ENCODE measurements at places on chromosomes 7 and 10. TPM values are rescaled to one million over a fixed set of nuclear protein-coding genes. Genes with fewer than 3 reads are reported as not detected.

DNA sequence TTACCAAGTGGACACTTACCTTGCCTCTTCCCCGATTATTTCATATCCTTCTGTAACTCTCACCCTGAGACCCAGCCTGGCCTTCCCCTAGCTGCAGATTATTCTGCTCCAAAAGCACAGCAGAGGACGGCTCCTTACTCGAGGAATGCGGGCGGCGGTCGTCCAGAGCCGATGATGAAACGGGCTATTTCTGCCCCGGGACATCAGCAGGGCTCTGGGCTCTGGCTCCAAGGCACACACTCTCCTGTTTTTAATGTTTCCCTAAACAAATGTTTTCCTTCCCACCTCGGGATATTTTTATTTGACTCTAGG, 343 bp upstream of the C10orf71 start:
- H3K36me3 ChIP-seq: no peaks in the 10 kb centered on the region
- peak overlapping the region; percentile 58 for H3K27ac ChIP-seq
- H3K4me3 ChIP-seq: no peak overlapping the region
- no peaks in the 10 kb centered on the region for H3K27me3 ChIP-seq
- no peaks in the 10 kb centered on the region for H3K4me1 ChIP-seq
- no peak for DNase-seq

The DCLRE1A gene
- total RNA-seq: 0.21 TPM

GRCh38 chr10:119543814-119544642, 1.5 kb upstream of the RGS10 start:
- H3K4me1 ChIP-seq: no peaks in the 10 kb centered on the region
- DNase-seq: peak; percentile 65
- no peaks in the 10 kb centered on the region for H3K36me3 ChIP-seq
- H3K4me3 ChIP-seq: peak overlapping the region; percentile 85
- peak overlapping the region; percentile 79 for H3K27ac ChIP-seq

The LGI1 gene
- total RNA-seq: not detected

- no peaks in the 10 kb centered on the region for H3K4me1 ChIP-seq
- DNase-seq: no peak
- H3K4me3 ChIP-seq: no peak overlapping the region
- no peak overlapping the region for H3K27ac ChIP-seq
Observed at GRCh38 chr7:130649004-130649790, 19.4 kb downstream of the COPG2 start.

DNA sequence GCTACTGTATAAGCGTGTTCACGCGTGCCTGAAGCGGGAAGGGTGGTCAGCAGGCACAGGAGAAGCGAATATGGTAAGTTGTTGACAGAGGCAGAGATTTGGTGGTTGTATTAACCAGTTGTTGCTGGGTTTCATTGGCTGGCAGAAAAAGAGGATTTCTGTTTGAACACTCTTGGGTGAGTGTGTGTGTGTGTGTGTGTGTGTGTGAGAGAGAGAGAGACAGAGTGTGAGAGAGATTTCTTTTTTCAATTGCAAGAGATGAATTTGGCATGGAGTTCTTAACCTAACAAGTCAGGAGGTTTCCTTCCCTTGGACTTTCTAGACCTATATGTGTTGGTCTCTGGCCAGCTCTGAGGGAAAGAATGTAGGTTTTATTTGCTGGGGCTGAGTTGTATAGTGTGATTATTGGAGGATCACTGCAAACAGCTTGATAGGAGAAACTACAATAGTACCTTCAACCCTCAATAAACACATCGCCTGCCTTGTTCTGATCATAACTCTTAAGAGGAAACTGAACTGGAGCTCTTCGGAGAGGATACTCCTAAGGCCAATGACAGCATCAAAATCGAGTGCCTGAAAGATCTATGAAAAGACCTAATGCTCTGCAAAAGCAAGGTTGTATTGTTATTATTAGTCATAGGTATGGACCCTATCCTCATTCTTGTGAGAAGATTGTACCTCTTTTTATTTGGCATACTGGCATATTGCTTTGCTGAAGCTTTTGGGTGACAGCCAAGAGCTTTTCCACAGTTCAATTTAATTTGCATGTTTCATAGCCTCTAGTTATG, 1.2 kb downstream of the MCU start:
- peaks cover 21% of the 10 kb centered on the region for H3K4me1 ChIP-seq
- H3K27me3 ChIP-seq: no peaks in the 10 kb centered on the region
- H3K4me3 ChIP-seq: peak overlapping the region; percentile 94
- no peaks in the 10 kb centered on the region for H3K36me3 ChIP-seq

DNA sequence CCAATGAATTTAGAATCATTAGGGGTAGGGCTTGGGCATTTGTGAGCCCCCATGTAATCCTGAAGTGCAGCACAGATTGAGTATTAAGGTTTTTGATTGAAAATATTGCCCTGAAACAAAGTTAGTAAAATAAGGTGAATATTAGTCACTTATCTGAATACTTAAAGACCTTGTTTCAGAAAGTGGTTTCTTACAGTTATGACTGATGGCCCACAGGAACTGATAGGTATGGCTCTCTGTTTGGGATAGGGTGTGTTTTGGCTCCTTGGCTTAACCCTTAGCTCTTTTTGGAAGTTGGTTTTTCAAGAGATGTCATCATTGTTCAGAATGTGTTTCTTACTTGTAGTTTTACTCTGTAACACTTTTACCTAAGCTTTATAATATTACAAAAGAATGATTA, 34.8 kb downstream of the MDFIC start:
- H3K27me3 ChIP-seq: no peaks in the 10 kb centered on the region
- H3K36me3 ChIP-seq: no peaks in the 10 kb centered on the region
- no peak overlapping the region for H3K27ac ChIP-seq
- no peaks in the 10 kb centered on the region for H3K4me1 ChIP-seq
- no peak for DNase-seq

- peaks cover 11% of the 10 kb centered on the region for H3K36me3 ChIP-seq
- no peak overlapping the region for H3K4me3 ChIP-seq
- H3K4me1 ChIP-seq: no peaks in the 10 kb centered on the region
- no peak overlapping the region for H3K27ac ChIP-seq
Observed at GRCh38 chr7:17354473-17354872, 56.0 kb downstream of the AHR start.

DNA sequence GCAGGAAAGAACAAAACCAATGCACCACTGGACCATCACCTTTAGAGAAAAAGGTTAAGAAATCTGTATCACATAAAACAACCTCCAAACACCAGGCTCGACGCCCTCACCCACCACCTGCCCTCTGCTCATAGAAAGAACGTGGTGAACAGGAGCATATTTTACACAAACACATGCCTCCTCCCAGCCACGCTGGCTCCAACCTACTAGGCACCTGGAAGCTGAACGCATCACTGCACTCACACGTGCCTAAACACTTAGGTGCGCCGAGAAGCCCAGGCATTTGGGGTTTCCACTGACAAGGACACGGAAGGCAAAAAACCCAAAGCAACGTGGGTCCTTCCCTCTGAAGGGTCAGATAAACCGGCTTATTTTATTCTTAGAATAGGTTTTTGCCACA, 56.0 kb downstream of the PTPRN2 start:
- no peak overlapping the region for H3K27ac ChIP-seq
- H3K36me3 ChIP-seq: no peaks in the 10 kb centered on the region
- no peak for DNase-seq
- H3K27me3 ChIP-seq: no peaks in the 10 kb centered on the region

GRCh38 chr10:62388328-62388727, 14.2 kb downstream of the ZNF365 start:
- no peak for DNase-seq
- H3K27ac ChIP-seq: no peak overlapping the region
- no peak overlapping the region for H3K4me3 ChIP-seq

GRCh38 chr10:99325281-99325680, 3.9 kb upstream of the CNNM1 start:
- H3K4me3 ChIP-seq: no peak overlapping the region
- peaks cover 7% of the 10 kb centered on the region for H3K4me1 ChIP-seq
- H3K27ac ChIP-seq: no peak overlapping the region
- H3K36me3 ChIP-seq: no peaks in the 10 kb centered on the region
- H3K27me3 ChIP-seq: no peaks in the 10 kb centered on the region
- no peak for DNase-seq

- no peak overlapping the region for H3K27ac ChIP-seq
- H3K27me3 ChIP-seq: no peaks in the 10 kb centered on the region
- H3K4me1 ChIP-seq: no peaks in the 10 kb centered on the region
- no peaks in the 10 kb centered on the region for H3K36me3 ChIP-seq
- no peak overlapping the region for H3K4me3 ChIP-seq
Observed at GRCh38 chr10:104150139-104150538, 28.2 kb downstream of the SFR1 start.

GRCh38 chr7:152600266-152600665, 75.7 kb downstream of the XRCC2 start:
- H3K27ac ChIP-seq: no peak overlapping the region
- no peak overlapping the region for H3K4me3 ChIP-seq
- DNase-seq: no peak

DNA sequence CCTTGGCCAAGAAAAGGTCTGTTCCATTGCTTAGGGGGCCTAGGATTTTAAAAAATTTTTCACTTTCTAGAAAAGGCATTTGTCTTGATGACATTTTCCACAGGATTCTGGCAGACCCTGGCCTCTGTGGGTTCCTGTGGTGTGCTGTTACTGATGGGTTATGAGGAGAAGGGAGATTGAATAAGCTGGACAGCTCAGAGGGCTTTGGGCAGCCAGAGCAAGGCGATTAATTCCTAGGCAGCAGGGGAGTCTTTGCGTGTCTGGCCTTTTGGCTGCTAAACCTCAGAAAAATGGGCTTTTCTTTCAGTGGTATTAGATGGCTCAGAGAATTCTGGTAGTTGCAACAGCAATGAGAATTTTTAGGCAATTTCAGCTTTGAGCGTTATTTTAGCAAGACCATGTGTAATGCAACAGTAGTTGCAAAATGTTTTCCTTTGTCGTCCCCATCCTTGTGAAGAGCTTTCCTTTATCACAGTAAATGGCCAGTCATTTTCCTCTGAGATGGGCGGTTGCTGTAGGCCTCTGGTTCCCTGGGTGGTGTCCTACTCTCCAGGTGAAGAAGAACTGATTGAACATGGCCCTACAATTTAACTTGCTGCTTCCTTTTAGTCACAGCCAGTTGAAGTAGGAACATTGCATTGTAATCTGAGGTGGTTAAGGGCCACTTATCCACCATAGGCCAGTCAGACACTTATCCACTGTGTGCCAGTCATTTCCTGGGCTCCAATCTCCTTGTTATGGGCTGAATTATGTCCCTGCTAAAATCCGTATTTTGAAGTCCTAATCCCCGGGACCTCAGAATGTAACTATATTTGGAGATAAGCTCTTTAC, 43.2 kb downstream of the SH2D4B start:
- DNase-seq: no peak
- H3K27me3 ChIP-seq: no peaks in the 10 kb centered on the region
- H3K4me3 ChIP-seq: no peak overlapping the region
- H3K4me1 ChIP-seq: no peaks in the 10 kb centered on the region

DNA sequence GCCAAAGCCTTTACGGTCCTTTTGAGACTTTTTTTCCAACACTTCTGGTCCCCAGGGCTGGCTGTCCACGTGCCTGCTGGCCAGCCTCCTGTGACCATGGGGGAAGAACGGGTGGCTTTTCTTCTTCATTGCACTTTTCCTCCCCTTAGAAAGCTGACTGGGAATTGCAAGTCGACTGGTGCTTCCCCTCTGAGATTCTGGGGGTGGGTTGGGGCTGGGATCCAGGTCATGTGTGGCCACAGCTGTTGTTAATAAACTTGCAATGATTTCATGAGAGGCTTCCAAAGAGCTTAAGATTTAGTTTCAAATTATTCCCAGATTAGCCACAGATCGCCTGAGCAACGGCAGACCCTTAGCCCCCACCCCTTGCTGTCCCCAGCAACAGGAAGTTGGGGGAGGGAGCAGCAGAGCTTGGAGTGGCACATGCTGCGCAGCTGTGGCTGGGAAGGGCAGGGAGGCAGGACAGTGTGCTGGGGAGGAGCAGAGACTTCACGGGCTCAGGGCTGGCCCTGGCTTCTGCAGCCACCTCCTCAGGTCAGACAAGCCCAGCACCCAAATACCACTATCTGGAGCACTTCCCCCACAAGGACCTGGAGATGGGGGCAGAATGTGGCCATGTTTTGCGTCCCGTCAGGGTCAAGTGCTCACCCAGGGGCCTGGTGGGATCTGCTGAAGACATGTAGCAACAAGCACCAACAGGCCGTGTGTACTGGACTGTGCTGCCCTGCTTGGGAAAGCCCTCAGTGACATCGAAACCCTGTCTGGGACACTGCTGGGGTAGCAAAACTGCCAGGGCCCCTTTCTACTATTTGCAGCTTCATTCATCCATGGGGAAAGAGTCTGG, 147.1 kb downstream of the RNF216 start:
- peaks cover 50% of the 10 kb centered on the region for H3K4me1 ChIP-seq
- H3K27me3 ChIP-seq: no peaks in the 10 kb centered on the region
- peak overlapping the region; percentile 19 for H3K4me3 ChIP-seq
- peaks cover 7% of the 10 kb centered on the region for H3K36me3 ChIP-seq

GRCh38 chr7:157717211-157718174, 380.7 kb downstream of the DNAJB6 start:
- no peak overlapping the region for H3K4me3 ChIP-seq
- no peaks in the 10 kb centered on the region for H3K27me3 ChIP-seq
- no peak for DNase-seq
- H3K36me3 ChIP-seq: no peaks in the 10 kb centered on the region
- no peaks in the 10 kb centered on the region for H3K4me1 ChIP-seq
- H3K27ac ChIP-seq: no peak overlapping the region

- no peak overlapping the region for H3K4me3 ChIP-seq
- H3K4me1 ChIP-seq: no peaks in the 10 kb centered on the region
- no peak overlapping the region for H3K27ac ChIP-seq
- no peaks in the 10 kb centered on the region for H3K36me3 ChIP-seq
- no peak for DNase-seq
Observed at GRCh38 chr10:117581961-117582360, 39.4 kb downstream of the EMX2 start.

The H2BK1 gene
- total RNA-seq: not detected

GRCh38 chr7:112067632-112068540, 138.3 kb downstream of the DOCK4 start:
- H3K4me1 ChIP-seq: no peaks in the 10 kb centered on the region
- no peak overlapping the region for H3K27ac ChIP-seq
- no peaks in the 10 kb centered on the region for H3K36me3 ChIP-seq
- H3K4me3 ChIP-seq: no peak overlapping the region
- no peak for DNase-seq

DNA sequence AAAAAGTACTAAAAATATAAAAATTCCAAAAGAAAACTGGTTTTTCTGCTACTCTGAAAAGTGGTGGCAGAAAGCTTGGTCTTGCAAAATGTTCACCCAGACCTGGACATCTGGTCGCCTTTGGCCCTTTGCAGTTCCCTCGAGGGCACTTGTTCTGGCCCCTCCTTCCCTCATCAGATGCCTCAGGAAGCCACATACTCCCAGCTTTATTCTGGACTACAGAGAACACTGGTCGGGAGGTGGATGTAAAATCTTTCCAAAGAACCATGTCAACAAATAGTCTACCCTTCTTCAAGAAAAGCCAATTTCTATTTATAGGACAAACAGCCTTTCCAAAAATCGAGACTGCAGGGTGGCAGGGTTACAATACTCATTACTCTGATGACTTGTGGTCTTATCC, 726.1 kb downstream of the TNS3 start:
- no peak for DNase-seq
- H3K4me3 ChIP-seq: no peak overlapping the region
- no peak overlapping the region for H3K27ac ChIP-seq
- no peaks in the 10 kb centered on the region for H3K27me3 ChIP-seq
- no peaks in the 10 kb centered on the region for H3K36me3 ChIP-seq

All from ascending aorta (tissue), 2 donors.